ENCODE measurements at places on chromosomes 13 and 19. TPM values are rescaled to one million over a fixed set of nuclear protein-coding genes. Genes with fewer than 3 reads are reported as not detected.

GRCh38 chr13:89684896-89685295, 1662.6 kb upstream of the MIR17HG start:
- DNase-seq = no peak

DNA sequence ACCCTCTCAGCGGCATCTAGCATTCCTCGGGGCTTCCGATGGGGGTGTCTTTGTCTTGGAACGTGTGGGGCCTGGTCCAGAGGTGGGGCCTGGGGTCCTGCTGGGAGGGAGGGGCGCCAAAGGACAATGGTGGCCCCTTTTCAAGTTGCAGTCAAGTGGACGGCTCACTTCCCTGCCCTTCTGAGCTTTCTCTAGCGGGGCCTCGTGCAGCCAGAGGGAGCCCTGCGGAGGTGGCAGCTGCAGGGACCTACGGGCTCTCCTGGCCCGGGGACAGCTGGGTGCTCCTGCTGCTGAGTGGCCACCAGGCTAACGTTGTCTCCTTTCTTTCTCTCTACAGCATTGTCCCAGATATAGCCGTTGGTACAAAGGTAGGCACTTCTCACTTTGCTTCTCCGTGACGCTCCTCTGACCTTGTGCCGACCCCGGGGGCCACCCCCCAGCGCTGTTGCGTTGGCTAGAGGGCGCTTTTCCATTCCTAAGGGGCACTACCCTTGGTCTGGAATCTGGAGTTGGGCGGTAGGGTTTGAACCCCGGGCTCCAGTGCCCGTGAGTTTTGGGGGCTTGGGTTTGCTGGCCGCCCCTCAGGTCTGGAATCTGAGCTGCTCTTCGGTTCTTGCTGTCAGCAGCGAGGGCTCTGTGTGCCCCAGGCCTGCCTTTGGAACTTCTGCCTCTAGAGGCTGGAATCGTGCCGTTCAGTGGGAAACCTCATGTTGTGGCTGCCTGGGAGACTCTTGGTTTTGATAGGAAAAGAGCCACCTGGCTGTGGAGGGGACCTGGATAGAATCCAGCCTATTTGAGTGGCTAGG, 2.0 kb downstream of the PTBP1 start:
- no peak for DNase-seq

- no peak for DNase-seq
Observed at GRCh38 chr13:113788413-113789135, 29.5 kb downstream of the TMEM255B start.

DNA sequence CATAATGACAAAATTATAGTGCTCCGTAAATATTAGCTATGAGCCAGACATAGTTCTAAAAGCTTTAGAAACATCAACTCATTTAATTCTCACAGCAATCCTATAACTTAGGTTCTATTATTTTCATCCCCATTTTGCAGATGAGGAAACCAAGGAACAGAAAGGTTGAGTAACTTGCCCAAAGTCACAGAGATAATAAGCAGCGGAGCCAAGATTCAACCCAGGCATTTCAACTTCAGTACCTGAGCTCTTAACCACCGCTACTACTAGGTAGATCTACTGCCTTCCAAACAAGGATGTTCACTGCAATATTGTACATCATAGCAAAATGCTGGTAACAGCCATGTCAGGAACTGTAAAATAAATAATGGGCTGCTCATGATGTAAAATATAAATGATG, 39.9 kb downstream of the ELF1 start:
- no peak for DNase-seq

Gene ZFR2
- 3.9 TPM for total RNA-seq

Gene ZNF541
- total RNA-seq = not detected

All from progenitor cell of endocrine pancreas (in vitro differentiated cells).